Cardiac muscle cell (in vitro differentiated cells and primary cell): ENCODE measurements at places on chromosomes 1 and 21. TPM values are rescaled to one million over a fixed set of nuclear protein-coding genes. Genes with fewer than 3 reads are reported as not detected.

Gene KRTAP22-2
- not detected in 2 replicates for total RNA-seq

Gene FLVCR1
- total RNA-seq: 9.8 and 11.7 TPM in 2 replicates

Gene SH2D1B
- total RNA-seq: 0.06 TPM in 1 of 2 replicates, not detected in the other

Gene KIF21B
- 2.4 and 3.5 TPM in 2 replicates for total RNA-seq

Gene HOOK1
- 9.5 and 10.4 TPM in 2 replicates for total RNA-seq

DNA sequence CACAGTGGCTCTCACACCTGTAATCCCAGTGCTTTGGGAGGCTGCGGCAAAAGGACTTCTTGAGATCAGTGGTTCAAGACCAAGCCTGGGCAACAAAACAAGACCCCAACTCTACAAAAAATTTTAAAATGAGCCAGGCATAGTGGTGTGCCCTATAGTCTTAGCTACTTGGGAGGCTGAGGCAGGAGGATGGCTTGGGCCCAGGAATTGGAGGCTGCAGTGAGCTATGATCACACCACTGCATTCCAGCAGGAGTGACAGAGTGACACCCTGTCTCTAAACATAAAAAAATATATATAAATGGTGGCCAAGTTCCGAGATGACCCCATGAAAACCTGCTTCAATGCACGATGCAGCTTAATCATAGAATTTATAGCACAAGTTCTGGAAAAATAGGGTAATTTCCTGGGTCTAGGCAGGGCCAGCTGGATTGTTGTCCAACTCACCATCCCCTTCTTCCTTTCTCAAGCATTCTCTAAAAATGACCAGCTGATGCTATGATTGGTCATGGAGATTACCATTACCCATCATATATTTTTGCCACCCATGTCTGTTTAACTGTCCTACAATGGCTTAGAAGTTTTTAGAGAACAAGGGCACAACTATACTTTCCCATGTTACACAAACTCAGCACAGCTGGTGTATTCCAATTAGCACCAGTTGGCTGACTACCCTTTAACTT, 5.3 kb upstream of the GNPAT start:
- no peak for DNase-seq

DNA sequence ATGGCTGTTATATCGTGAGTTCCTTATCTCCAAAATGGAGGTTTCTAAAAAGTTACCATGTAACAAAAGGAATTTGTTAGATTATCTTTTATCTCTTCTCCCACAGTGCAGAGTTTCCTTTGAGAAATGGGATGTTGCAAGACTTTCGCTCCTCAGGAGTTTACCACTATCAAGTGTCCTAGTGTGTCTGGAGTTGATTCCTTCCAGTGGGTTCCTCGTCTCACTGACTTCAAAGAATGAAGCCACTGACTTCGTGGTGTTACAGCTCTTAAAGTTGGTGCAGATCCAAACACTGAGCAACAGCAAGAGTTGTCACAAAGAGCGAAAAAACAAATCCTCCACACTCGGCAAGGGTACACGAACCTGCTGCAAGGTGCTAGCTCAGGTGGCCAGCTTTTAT, 37.0 kb downstream of the SPAG17 start:
- peak; percentile 59 for DNase-seq

DNA sequence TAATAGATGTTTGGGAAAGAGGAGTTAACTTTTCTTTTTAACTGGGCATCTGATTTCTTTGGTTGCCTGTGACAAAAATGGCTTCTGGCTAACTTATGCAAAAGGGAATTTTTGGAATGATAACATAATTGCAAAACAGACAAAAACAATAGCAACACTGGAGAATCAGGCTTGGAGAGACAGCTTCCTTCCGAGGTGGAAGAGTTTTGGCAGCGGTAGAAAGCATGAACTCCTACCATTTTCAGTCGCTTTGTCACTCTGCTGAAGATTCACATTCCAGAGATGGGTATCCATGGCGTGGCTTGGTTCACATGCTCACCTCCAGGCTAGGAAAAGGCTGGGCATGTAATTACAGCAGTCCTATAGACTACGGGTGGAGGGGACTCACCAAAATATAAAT, 17.2 kb upstream of the FGGY start:
- no peak for DNase-seq

DNA sequence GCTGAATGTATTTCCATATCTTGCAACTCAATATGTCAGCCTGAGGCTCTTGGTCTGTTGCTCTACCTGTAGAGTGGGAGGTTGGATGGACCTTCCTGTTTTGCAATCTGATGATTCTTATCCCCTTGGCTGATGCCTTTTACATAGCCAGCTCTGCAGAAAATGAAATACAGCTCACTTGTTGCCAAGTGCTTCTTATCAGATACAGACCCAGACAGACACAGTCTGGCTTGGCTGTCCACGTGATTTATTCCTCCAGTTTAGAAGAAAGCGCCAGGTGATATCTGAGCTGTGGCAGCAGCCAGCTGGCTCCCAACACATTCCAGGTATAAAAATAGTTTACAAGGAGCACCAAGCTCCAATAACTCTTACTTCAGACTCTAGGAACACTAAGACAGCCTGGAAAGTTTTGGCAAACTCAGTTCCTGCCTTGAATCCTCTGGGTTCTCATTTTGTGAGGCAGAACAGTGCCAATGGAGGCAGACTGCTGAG, 479.2 kb upstream of the USP24 start:
- no peak for DNase-seq

GRCh38 chr1:25718732-25719131, 81.3 kb upstream of the SELENON start:
- DNase-seq: no peak

- peak; percentile 68 for DNase-seq
These were observed 516 bp downstream of the RCOR3 start for GRCh38 chr1:211259638-211260126.
